ENCODE measurements at places on chromosomes 2 and 18.

DNA sequence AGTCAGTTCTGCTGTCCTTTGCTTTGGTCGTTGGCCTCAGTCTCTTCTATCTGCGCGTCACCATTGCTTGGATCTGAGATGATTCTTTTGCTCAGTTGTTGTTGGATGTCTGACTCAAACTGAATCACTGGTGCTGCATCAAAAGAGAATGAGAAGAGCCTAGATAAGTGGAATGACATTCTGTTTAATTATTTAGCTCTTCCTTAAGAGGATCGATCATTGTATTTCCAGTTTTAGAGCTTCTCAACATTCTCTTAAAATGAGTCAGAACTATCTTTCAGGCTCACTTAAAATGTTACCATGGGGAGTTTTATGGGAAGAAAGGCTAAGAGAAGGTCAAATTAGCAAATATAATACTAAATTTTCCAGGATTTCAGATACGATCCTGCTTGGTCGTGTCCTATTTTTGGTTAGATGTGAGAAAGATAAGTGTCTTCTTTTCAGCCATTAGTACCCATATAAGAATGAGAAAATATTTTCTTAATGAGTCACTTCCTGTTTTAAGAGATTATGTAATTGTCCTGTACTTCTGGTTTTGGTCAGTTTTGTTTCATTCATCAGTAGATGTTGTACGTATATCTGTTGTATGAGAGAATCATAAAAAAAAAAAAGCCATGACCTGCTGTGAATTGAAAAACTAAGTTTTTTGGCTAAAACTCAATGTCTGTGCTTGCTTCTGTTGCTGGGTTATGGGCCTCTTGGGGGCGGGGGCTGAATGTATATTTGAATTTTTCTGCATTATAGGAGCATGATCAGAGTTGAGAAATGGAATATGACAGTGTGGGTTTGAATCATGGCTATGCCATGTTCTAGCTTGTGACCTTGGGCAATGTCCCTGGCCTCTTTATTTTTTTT, 31.6 kb upstream of the CASP10 start:
- no peak for DNase-seq

- DNase-seq: peak; percentile 74
Measured at GRCh38 chr2:174781996-174782395, 17.7 kb upstream of the CHRNA1 start.

- DNase-seq: no peak
Measured at GRCh38 chr2:26585100-26585499, 56.1 kb downstream of the CIB4 start.

DNA sequence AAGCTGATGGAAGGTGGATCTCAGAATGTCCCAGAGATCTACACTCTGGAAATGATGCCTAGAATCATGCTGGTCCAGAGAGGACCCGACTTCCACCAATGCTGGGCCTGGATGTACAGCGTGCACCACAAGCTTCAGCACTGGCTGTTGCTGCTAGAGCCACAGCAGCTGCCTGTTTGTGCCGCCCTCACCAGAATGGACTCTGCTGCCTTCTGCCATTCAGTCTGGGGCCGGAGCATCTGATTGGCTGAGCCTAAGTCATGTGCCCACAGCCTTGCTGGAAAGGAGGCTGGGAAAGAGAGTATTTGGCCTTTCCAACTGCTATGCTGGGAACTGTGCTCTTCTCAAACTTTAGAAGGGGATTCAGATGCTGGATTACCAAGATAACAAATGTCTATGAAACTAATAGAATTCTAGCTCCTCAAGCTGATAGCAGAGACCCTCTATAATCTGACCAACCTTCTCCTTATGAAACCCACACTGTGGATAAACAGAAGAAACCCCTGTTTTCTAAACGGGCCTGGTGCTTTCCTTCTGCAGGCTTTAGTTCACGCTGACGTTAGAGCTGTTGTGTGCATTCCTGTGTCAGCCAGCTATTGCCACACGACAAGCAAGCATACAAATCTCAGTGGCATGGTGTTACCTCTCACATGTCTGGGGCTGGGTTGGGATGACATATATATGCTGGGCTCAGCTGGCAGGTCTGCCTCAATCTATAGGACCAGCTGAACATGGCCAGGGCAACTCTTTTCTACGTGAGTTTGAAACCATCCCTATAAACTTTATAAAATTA, 4.1 kb upstream of the LOXHD1 start:
- peak; percentile 95 for DNase-seq

DNA sequence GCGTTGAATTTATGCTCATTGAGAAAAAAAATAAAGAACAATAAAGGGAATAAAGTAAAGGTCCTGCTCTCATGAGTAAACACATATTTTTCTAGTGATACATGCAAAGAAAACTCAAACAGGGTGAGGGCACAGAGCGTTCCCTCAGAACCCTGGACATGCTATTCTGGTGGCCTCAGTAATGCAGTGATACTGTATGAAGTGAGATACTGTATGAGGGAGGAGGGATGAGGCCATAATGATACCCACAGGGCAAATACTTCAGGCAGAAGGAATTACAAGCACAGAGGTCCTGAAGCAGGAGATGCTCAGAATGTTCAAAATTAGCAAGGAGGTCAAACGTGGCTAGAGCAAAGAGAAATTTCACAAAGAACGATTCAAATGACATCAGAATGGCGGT, 28.4 kb upstream of the RNU4ATAC start:
- DNase-seq: no peak

DNA sequence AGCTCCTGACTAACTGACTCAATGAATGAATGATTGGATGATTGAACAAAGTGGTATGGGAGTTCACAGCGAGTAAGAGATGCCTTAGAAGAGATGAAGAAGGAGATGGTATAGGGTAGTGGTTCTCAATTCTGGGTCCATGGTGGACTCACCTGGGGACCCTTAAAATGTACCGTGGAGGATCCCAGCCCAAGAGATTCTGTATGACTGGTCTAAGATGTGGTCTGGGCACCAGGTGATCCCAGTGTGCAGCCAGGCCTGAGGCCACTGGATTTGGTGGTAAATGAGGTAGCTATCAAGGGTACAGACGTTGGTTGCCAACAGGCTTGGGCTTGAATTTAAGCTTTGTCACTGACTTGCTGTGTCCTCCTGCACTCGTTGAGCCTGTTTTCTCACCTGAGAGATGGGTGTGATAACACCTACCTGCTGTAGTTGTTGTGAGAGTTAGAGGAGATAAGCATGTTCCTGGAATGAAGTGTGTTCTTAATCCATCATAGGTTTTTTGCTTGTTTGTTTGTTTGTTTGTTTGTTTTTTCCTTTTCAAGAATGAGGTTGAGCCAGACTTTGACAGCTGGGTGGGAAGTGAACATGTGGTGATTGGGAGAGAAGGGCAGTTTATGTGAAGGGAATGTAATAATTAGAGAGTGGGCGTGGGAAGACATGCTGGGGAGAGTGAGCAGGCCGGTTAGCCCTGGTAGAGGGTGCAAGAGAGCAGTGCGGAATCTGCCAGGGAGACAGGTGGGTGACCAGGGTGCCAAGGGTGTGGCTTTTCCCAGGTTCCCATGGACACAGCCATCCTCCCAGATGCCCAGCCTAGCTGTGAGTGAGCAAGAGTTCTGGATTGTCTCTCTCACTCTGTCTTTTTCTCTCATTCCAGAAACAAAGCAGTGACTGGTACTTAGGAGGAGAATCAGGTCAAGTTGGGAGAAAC, 31.4 kb upstream of the IL1B start:
- DNase-seq: no peak

DNA sequence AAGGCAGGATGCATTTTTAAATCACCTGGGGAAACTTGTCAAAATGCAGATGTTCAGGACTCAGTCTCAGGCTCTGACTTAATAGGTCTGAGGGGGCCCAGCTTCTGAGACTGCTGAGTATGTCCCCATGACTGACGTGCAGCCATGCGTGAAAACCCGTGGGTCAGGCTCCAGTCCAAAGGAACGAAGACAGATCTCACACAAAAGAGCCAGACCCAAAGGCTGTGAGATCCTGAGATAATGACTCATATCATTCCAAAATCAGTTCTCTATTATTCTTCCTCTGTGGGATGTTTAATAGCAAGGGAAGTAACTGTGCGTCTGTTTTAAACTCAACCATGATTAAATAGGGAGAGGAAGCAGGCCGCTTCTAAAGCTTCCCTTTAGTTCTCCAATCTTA, 107.4 kb upstream of the ACAA2 start:
- no peak for DNase-seq

DNA sequence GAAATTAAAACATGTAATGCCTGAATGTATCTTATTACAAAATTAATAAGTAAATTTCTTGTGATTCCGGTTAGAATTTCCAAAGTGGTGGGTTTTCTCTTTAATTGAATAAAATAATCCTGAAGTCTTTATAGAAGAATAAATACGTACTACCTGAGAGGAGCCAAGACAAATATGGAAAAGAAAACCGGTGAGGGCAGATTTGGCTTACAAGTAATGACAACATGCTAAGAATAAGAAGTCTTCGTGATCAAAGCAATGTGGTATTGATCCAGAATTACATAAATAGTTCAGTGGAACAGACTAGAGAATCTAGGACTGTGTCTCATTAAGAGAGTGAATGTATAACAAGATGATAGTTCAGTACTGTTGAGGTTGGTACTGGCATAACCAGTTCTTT, 167.5 kb downstream of the NEDD4L start:
- no peak for DNase-seq

DNA sequence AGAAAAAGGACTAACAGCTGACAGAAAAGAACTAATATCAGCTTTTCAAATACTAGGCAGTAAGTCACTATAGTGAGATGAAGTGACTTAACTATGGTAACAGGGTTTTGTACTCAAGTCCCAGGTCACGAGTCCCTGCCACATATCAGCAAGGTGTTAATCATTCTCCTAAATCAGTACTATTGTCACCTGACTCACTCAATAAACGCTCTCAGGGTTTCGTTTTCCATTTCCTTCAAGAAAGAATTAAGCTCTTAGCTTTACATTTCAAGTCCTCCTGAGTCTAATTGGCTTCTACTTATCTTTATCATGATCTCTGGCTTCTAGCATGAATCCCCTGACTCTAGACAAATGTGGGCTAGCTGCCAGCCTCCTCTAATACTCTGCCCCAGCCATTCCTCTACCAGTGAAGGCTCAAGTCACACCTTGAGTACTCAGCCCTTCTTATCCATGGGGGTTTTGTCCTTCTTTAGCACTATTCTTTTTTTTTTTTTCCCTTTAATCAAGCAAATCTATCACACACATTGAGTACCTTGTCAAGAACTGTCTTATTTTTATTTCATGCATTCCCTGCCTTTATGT, 20.0 kb downstream of the BUB1 start:
- no peak for DNase-seq

DNA sequence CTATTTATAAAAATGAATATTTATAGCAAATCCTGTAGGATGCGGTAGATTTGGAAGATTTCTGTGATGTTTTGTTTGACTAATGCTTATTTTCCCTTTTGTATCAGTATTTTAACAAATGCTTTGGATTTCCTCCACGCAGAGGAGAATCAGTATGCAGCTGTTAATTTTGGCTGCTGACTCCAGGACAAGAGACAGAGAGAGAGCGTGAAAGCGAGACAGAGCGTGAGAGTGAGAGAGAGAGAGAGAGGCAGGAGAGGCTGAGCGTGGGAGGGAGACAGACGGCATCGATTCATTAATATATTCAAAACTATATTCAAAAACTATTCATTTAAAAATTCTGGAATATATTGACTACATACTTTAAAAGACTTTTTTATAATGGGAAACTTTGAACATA, 62.5 kb downstream of the RRM2 start:
- DNase-seq: peak; percentile 80

DNA sequence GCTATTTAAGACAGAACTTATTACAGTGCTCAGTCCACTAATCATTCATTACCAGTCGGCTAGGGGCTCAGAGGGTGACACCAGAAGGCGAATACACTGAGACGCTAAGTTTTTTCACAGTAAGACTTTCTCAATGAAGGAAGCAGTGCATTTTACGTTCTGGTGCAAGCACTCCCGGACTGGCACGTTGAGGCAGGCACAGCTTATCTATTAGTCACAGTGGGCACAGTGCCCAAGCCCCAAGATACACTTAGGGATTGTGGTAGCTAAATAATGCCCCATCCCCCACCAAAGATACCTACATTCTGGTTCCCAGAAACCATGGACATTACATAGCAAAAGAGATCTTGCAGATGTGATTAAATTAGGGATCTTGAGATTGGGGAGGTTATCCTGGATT, 32.6 kb upstream of the BCL11A start:
- no peak for DNase-seq

- no peak for DNase-seq
Measured at GRCh38 chr2:68237404-68237803, 14.9 kb downstream of the PPP3R1 start.

Measured in Ammon's horn (tissue), 1 donor.